ENCODE measurements at places on chromosomes 13 and 19.

DNA sequence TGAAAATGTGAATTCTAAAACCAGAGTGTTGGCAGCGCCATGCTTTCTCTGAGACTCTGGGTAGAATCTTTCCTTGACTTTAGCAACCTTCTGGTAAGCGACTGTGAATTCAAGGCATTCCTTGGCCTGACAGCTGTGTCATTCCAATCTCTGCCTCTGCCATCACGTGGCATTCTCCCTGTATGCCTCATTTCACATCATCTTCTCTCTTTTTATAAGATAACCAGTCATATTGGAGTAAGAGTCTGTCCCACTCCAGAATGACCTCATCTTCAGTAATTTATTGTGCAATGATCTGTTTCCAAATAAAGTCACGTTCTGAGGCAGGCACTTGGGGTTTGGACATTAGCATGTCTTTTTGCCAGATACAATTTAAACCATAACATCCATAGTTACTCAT, 103.4 kb upstream of the POSTN start:
- DNase-seq: peak; percentile 96

DNA sequence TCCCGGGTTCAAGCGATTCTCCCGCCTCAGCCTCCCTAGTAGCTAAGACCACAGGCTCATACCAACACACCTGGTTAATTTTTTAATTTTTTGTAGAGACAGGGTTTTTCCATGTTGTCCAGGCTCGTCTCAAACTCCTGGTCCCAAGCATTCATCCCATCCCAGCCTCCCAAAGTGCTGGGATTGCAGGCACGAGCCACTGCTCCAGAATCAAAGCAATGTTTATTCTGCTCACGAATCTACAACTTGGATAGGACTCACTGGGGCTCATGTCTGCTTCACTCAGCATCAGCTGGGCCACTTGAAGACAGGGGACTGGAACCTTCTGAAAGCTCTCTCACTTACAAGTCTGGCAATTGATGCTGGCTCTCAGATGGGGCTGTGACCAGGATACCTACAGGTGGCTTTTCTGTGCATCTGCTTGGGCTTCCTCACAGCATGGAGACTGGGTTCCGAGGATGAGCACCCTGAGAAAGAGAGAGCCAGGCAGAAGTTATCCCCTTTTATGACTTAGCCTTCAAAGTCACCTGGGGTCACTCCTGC, 8.2 kb upstream of the ZNF792 start:
- DNase-seq: no peak

- DNase-seq: no peak
Measured at GRCh38 chr19:6226444-6227155, 53.2 kb downstream of the MLLT1 start.

DNA sequence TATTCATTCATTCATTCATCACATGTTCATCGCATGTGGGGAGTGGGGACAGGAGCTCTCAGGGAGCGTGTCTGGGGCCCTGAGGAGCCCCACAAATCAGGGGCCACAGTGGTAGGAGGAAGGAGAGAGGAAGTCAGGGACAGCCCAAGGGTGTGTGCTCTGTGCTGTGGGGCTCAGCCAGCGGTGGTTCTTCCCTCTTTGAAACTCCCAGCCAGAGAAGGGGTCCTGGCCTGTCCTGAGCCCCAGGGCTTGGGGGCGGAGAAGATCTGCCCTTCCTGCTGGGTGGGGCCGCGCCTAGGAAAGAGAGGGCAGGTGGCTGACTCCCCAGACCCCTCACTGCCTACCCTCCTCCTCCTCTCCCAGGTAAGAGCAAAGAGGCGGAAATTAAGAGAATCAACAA, 14.6 kb downstream of the AP2A1 start:
- no peak for DNase-seq

- peak; percentile 59 for DNase-seq
Measured at GRCh38 chr13:107864543-107865317, 350.6 kb downstream of the LIG4 start.

DNA sequence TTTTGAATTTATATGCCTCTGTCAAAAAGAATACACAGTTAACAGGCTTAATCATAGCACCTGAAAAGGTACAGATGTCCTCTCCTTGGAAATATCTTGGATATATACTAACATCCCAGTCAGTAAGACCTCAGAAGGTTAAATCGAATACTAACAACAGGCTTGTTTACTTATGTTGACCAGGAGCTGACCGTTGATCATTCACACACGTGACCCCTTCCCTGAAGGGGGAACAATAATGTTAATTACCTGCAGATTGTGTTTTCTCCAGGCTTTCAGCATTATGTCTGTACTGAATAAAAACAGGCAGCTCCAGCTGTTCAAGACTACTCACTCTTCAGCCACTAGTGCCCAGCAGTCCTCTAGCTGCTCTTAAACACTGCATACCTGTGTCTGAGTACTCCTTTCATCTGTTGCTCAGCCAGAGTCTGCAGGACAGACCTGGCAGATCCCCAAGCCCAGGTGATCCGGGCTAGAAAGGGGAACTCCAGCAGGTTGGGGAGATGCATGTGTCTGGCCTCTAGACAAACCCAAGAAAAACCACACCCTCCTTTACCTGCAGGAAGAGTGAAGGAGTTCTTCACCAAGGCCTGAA, 163.9 kb downstream of the RNF17 start:
- no peak for DNase-seq

DNA sequence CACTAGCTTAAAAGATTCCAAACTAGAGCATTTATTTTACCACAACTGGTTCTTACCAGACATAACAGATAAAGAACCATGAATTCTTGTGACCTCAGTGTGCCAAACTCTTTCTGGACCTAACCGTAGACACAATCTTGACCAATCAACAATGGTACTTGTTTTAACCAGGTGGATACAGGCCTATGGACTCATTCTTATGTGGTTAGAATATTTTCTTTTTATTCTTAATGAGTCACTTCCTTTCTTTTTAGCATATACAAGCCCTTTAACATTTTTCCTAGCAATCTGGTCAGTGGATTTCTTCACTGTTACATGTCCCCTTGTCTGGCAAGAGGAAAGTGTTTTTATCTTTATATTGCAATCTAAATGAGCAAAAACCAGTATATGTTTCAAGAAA, 792.1 kb upstream of the SPRY2 start:
- DNase-seq: no peak

DNA sequence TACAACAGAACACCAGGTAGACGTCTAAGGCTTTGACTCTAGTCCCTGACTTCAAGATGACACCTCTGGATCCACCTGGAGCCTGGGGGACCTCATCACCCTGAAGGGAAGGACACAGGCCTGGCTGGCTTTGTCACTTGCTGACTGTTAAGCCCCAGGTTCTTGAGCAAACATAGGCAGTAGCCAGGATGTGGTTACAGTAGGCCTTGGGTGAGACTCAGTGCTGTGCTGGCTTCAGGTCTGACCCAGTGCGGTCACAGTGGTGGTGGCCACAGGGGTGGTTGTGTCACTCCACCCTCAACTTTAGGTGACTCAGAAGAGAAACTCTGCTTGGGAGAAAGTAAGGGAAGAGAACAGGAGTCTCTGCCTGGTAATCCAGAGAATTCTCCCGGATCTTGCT, 497.8 kb downstream of the UQCRFS1 start:
- no peak for DNase-seq

GRCh38 chr19:10021863-10022262, 8.6 kb downstream of the RDH8 start:
- DNase-seq: peak; percentile 19

DNA sequence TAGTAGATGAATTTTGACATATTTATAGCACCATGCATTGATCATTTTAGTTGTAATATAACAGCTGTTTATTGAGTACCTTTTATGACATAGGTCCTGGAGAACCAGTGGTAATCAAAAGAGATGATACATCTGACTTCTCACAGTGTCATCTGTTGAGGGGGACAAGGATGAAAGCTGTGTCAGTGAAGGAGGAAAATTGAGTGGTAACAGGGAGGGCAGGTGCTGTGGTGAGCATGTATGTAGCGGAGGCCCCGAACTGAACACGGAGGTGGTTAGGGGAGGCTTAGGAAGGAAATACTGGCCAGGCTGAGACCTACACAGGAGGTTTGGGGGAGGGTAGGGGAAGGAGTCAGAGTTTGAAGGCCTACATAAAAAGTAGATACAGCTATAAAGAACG, 199.7 kb downstream of the GGACT start:
- no peak for DNase-seq

DNA sequence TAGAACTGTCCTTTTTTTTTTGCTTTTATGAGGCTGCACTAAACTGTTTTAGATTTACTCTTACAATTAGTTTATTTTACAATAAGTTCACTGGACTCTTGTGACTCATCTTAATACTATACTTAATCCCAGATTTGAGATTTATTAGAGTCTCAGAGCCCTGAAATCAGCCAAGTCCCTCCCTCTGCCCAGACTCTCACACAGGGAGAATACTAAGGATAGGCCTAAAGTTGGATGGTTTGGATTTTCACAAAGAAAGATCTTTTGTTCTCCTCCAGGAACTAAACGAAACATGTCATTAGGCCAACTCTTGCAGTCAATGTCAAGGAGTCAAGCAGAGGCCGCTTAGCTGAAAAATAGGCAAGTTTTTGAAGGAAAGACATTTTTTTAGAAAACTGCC, 42.7 kb upstream of the MIR17HG start:
- DNase-seq: no peak

DNA sequence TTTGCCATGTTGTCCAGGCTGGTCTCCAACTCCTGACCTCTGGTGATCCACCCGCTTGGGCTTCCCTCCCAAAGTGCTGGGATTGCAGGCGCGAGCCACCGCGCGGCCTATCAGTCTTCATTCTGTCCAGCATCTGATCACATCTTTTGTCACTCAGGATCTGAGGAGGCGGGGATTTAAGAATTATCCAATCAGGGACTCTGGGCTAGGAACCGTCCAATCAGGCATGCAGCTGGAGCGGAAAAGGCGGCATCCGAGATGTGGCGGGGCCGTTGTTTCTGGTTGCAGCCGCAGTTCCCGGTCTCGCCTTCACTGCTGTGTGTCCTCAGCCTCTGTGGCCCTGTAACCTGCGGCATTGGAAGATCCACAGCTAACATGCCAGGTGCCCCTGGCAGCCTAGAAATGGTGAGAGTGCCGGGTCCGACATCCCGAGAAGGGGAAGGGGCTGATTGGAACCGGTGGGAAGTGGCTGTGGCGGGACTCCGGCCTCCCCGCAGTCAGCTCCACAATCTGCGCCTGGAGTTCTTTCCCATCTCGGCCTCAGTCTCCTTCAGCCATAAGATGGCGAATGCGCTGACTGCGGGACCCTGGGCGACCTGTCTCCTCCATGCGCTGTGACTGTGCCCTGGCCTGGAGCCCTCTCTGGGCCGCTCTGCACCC, at the start of gene ZNF729:
Gene ZNF729 (plus strand): TSS at position 291 of the 660 bp plus-strand sequence. CDS start 85 bp downstream, at position 376.
- no peak for DNase-seq

DNA sequence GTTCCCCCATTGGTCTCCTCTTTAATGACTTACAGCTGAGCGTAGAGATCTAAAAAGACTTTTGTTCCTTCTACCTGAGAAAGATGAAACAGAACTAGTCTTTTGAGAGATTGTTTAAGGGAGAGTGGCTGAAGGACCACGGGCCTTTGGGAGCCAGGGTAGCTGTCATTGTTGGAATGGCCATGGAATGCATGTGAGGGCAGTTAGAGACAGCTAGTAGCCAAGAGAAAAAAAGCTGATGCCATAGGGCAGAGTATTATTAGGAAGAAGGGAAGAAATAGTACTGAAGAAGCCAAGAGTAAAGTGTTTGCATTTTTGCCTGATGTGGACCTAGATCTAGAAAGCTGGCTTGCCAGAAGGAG, 5.6 kb downstream of the ZNF507 start:
- no peak for DNase-seq

DNA sequence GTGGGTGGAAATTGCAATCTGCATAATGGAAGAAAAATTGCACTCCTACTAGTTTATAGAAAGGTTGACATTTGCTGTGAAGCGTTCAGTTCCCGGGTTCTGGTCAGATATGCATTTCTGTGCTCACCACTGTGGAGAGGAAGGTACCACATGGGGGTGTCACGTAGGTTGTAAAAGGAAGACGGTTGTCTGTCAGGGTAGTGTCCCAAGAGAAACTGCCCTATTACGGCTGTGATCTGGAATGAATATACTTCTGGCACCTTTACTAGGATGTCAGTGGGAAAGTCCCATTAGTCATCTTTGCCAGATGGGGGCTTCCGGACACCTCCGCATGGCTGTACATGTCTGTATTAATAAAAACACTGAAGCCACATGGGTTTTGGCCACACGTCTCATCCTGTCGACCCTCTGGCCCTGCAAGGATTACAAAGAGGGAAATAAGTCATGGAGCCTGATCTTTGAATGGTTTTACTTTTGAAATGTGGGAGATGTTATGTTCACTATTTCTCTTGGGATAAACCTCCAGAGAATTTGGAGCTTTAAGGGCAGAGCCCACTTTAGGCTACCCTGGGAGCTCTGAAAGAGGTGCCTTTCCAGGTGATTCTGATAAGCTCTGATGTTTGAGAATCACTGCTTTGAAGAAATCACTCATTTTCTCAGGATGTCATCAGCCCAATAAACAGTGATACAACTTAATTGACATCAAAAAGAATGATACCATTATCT, 133.9 kb downstream of the AKAP11 start:
- DNase-seq: peak; percentile 9

GRCh38 chr13:73158851-73159250, 100.0 kb downstream of the KLF5 start:
- DNase-seq: peak; percentile 83

- no peak for DNase-seq
Measured at GRCh38 chr19:58380037-58380661, 681 bp downstream of the ZNF837 start.

GRCh38 chr13:75947448-75947847, 311.3 kb downstream of the LMO7 start:
- DNase-seq: no peak

GRCh38 chr13:48588120-48588519, 55.2 kb upstream of the RCBTB2 start:
- no peak for DNase-seq

DNA sequence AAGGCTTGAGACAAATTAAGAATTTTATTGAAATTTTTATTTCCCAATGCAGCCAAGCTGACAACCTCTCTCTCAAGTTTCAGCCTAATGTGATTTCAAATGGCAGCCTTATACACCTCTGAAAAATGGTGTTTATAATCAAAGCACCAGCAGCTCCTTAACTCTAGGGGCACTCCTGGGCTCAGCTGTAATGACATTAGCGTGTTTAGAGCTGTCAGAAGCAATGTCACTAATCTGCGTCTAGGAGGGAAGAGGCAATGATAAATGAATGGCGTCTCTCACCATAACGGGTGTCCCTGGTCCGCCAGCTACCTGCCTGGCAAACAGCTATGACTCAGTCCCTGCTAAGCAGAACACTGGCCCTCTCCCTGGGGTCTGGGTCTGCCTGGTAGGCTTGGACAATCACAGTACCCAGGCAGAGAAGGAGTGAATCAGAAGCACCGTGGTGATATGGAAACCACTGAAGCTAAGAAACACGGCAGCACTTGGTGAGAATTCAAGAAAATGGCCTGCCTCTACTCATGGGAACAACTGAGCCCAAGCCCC, 131.8 kb upstream of the VSTM2B start:
- no peak for DNase-seq

- no peak for DNase-seq
Measured at GRCh38 chr13:94661406-94661805, 50.9 kb downstream of the SOX21 start.

- no peak for DNase-seq
Measured at GRCh38 chr13:41056826-41057711, 4.2 kb upstream of the WBP4 start.

GRCh38 chr13:75850916-75851315, 214.8 kb downstream of the LMO7 start:
- no peak for DNase-seq

- DNase-seq: no peak
Measured at GRCh38 chr13:91351980-91352379, 4.5 kb downstream of the MIR17HG start.
